Fibroblast of skin of back (primary cell): ENCODE measurements at places on chromosomes 2 and 18.
A peak's percentile ranks its signal among the peaks of the same experiment; 100 is the strongest.

- no peak for DNase-seq
Measured at GRCh38 chr18:44323125-44323524, 357.6 kb upstream of the SETBP1 start.

- peak; percentile 28 for DNase-seq
Measured at GRCh38 chr2:30454571-30454970, 7.5 kb downstream of the LCLAT1 start.

DNA sequence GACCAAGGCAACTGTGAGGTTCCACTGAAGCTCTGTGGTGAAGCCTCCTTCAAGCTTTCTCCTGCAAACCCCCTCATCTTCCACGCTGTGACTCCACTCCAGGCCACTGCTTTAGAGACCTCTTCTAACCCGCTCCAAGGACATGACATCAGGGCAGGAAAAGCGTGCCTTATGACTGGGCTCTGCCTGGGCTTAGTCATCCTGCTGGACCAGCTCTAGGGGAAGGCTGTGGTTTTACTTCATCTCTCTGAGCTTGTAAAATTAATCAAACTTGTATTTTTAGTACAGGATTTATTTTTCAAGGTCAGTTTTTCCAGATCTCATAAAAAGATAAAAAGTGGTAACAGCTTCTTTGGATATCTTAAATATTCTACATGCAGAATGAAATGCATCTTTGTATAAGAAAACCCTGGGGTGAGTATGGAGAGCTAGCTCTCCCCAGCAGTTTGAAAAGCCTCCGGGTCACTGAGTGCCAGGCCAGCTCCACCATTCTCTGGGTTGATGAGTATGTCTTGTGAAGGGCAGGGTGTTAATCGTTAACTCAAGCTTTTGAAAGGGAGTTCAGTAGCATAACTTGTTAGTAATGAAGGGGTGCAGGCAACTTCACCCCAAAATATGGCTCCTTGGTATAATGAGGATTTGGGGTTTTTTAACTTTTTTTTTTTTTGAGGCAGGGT is 33.1 kb upstream of the YPEL5 start:
- DNase-seq = peak; percentile 95

- no peak for DNase-seq
Measured at GRCh38 chr2:59963157-59963556, 590.3 kb downstream of the BCL11A start.

GRCh38 chr2:70467831-70468779 is 85.5 kb downstream of the TGFA start:
- DNase-seq = no peak
